ENCODE measurements at places on chromosomes 12 and 14.
A peak's percentile ranks its signal among the peaks of the same experiment; 100 is the strongest.

DNA sequence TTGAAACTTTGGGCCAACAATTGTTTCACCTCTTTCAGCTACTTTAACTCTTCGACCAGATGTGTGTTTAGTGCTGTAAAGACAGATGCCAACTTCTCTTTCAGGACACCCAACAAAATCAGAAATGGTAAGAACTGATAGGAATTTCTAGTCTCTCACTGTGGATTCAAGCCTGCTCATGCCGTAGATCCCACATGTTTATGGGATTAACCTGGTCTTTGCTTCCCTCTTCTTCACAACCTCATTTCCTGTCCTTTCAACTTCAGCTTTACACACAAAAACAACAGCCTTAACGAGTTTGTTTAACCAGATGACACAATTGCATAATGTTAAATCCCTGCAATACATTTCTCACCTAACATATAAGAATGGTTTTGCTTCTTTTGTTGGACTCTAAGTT, 1031.9 kb upstream of the LRFN5 start:
- DNase-seq = no peak

DNA sequence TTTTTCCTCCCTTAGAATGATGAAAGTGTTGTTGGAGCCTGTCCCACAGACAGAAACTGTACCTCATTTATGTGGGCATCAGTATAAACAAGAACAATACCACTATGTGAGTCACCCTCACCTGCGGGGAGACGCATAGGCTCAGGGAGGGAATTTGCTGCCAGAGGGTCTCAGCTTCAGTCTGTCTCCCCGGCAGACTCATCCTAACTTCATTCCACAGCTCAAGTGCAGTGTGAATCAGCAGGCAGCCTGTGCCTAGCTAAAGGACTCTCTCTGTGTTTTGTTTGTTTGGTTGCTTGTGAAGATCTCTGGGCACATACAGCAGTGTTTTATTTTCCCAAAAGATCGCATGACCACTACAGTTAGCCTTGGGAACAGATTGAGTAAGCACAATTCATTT, 98.9 kb downstream of the PRKCH start:
- DNase-seq = no peak

GRCh38 chr12:19402743-19403431, 36.4 kb upstream of the AEBP2 start:
- peak; percentile 56 for DNase-seq

DNA sequence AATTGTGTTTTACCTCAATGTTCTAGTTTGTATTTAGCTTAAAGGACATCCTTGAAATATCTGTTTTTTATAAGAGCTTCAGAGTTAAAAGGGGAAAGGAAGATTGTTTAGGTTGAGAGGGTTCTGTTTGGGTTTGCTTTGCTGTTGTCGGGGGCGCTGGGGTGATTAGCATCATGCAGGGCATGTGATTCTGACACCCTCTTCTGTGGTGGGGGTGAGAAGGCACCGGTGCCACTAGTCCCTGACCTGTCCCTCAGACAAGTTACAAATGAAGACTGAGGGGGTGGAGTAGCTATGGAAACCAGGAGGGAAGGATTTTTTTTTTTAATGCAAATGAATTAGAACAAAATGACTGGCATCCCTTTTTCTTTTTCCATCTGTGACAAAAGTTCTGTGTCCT, 291.3 kb downstream of the RPAP3 start:
- no peak for DNase-seq

- no peak for DNase-seq
Measured at GRCh38 chr12:89859508-89860220, 151.0 kb upstream of the ATP2B1 start.

DNA sequence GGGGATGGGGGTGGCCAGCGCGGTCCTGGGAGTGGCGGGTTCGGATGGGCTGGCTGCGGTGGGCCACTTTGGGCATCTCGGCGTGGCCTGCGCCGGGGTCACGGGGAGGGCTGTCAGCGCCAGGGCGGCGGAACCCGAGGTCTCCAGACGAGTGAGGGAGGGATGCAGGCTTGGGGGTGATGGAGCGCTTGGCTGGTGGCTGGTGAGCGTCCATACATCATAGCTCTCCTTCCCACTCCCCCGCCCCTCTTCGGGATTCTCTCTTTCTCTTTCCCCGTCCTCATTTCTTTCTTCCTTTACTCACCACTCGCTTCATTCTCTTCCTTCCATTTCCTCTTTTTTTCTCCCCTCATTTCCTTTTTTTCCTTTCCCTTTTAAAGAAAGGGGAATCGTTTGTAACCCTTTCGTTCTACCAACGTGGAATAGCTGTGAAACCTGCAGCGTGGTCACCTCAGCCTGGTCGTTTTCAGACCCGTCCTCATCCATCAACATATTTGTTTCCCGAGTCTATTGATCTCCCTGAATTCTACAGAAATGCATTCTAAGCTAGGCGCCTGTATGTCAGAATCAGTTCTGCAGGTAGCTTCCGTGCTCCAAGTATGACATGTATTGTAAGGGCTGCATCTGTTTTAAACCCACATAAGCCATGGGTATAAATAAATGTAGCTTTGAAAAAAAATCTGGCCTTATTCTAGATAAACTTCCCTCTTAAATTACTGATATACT, 260.3 kb upstream of the E2F7 start:
- no peak for DNase-seq

GRCh38 chr14:58865514-58866281, 227.9 kb downstream of the DACT1 start:
- DNase-seq = peak; percentile 62

DNA sequence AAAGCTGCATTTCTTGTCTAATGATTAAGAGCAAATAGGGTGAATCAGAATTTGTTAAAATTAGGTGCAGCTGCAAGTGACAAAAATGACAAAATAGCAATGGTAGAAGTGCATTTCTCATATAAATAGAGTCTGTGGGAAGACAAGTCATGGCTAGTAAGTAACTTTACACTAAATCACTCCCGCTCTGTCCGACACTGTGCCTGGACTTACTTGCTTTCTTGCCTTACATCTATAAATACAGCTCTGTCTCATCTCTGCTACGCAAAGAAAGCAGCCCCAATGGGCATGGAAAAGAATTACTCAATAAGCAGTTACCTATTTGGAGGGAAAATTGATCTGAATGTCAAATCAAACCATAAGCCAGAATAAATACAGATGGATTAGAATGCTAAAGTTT, 245.4 kb upstream of the KRR1 start:
- no peak for DNase-seq

DNA sequence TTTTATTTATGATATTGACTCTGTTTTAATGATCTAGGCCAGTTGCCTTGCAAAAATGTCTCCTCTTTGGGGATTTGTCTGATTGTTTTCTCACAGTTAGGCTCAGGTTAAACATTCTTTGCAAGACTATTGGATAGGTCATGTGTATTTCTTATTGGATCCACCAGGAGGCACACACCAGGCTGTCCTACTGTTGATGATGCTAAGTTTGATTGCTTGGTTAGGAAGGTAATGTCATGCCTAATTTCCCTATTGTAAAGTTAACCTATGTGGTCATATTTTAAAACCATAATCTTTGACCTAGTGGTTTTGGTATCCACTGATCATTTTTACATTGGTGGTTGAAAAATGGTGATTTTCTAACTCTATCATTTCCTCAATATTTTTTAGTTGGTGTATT, 137.1 kb downstream of the BRMS1L start:
- DNase-seq = no peak

DNA sequence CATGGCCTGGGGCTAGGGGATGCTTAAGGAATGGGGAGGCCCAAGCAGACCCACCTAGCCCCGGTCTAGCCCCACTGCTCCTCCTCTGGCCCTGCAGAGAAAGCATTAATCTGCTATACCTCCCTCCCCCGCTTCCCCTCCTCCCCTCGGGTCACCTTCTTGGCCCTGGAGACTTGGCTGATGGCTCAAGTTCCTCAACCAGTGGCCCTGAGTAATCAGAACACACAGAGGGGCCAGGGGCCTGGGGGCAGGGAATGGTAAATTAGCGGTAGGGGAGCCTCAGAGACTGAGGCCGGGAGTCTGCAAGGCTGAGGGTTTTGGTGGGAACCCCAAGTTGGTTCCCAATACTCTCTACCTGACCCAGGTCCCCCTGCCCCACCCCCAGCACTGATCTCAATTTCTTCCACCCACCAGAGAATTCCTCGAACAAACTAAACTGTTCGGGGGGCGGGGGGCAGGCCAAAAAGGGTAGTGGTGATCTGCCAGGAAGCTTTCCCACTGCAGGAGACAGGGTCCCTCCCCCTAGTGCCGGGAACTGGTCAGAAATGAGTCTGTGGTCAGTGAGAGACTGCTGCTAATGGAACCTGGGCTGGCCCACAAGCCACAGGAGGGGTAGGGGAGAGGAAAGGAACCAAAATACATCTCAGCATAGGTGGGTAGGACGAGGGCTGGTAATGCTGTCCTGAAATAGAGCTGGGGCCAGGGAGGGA, 12.8 kb upstream of the SMARCD1 start:
- DNase-seq = no peak

GRCh38 chr14:22388669-22389595, 200.1 kb downstream of the DAD1 start:
- peak; percentile 49 for DNase-seq

GRCh38 chr14:22852940-22853767, 16.8 kb downstream of the MMP14 start:
- DNase-seq = peak; percentile 84

DNA sequence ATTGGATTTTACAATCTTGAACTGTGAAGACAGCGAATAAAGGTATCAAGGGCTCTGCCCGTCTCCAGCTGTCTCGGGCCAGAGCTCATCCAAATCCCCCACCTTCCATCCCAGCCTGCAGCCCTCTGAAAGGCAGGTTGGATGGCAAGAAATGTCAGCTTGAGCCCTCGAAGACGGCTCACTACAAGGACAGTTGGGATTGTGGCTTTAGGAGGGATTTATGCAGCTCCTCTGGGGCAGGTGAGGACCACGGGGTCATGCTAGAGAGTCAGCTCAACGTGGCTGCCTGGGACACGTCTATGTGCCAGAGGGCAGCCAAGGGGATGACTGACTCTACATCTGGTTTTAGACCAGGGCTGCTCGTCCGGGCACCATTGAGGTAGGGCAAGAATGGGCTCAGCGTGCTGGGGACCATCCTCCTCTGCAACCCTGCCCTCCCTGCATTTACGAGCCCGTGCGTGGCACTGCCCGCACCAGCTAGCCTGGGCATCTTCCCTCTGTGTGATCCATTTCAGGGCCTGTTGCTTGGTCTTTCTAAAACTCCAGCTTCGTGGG, 16.2 kb downstream of the MVK start:
- no peak for DNase-seq

- no peak for DNase-seq
Measured at GRCh38 chr12:10891937-10892336, 7.9 kb upstream of the PRH1 start.

- no peak for DNase-seq
Measured at GRCh38 chr14:80005561-80005960, 205.7 kb downstream of the DIO2 start.

DNA sequence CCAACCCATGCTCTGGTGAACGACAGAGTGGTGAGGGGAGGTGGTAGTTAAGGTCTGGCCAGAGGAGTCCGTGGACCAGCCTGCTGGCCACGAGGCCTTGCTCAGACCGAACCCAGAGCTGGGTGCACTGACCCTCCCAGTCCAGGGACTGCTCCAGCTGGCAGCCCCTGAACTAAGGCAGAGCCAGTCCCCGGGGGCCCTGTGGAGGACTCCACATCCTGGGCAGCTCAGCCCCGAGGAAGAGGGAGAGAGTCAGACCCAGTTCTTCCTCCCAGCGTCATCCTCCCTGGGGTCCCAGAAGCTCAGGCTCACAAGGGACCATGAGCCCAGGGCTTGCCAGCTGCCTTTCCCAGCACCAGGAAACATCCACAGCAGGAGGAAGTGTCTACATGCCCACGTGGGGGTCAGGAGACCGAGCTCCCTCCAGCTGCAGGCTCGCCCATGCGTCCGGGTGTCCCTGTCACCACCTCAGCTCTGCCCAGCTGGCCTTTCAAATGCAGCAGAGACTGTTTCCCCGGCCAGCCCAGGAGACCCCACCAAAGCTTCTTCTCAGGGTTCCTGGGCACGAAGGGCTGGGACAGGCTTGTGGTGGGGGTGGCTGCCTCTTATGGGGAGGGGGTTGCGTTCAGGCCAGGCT, 194.4 kb downstream of the KIF26A start:
- no peak for DNase-seq

- peak; percentile 4 for DNase-seq
Measured at GRCh38 chr14:56268673-56269072, 150.5 kb downstream of the PELI2 start.

DNA sequence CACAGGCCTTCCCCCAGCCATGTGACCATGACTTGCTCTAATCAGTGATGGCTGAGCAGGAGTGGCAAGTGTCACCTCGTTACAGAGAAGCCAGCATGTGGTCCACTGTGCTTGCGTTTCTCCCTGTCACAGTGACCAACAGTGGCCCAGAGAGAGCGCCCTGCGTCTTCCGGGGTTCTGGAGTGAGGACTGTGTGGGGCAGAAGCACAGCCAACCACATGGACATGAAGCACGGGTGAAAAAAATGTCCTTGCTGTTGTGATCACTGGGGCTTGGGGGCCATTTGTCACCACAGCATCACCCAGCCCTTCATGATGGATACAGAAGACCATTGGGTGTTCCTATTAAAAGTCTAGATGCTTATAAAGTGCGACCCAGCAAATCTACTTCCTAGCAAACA, 174.6 kb upstream of the C14orf180 start:
- no peak for DNase-seq

DNA sequence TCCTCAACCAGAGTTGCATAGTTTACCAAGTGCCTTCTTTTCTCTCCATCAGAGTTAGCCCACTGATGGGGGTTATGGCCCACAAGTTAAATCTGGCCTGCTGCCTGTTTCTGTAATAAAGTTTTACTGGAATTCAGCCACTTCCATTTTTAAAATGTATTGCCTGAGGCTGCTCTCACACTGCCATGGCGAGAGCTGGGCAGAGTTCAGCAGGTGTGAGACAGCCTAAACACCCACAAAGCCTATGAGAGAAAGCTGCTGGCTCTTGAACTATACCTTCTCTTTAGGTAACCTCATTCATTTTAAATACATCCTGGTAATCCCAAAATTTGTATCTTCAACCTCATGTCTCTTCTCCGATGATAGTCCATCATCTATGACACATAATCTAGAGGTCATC, 86.1 kb downstream of the BCL2L14 start:
- no peak for DNase-seq

- peak; percentile 91 for DNase-seq
Measured at GRCh38 chr14:58663494-58664111, 25.8 kb downstream of the DACT1 start.

GRCh38 chr12:39116861-39117260, 211.5 kb upstream of the CPNE8 start:
- DNase-seq = no peak

DNA sequence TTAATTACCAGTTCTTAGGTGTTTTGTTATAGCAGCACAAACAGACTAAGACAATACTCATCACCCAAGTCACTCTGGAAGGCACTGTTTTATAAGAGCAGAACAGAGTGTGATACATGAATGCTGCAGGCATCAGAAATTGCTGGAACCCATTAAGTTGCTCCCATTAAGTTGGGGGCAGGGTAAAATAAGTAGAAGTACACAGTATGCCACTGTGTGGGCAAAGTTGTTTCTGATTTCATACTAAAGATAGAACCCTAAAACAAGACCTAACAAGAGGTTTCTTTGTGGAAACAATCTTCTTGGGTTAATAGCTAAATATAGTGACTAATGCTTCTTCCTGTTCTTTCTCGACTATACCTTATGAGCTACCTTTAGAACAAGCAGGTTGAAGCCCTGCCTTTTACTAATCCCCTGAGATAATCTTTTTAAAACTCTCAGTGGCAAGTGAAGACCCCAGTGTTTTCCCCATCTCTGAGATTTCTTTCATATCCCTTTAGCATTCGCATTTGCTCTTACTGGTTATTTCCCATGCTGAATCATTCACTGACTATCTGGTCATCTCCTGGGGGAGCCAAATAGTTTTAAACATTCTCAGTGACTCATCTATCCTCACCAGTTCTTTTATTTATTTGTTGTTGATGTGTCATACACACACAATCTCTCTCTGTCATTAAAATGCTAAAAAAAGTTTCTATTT, 52.3 kb downstream of the SOCS2 start:
- DNase-seq = peak; percentile 95
